ENCODE measurements at places on chromosomes 12 and 14.

- DNase-seq, result no peak
Observed at GRCh38 chr14:33309106-33309505, 370.4 kb downstream of the NPAS3 start.

DNA sequence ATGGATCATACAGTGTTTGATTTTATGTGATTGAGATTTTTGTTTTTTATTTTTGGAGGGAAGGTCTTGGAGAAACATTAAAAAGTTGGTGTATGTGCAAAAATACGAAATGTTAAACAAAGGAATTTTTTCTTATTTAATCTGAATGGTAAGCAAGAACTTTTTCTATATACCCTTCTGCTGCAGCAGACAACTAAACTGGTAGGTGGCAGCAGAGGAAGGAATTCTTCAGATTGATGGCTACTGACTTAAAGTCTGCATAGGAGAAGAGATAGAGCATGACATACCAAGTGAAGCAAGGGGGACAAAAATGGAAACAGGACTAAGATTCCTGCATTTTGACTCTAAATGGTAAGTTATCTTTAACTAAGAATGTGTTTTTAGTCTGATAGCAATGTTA is 42.0 kb upstream of the A2ML1 start:
- no peak for DNase-seq

DNA sequence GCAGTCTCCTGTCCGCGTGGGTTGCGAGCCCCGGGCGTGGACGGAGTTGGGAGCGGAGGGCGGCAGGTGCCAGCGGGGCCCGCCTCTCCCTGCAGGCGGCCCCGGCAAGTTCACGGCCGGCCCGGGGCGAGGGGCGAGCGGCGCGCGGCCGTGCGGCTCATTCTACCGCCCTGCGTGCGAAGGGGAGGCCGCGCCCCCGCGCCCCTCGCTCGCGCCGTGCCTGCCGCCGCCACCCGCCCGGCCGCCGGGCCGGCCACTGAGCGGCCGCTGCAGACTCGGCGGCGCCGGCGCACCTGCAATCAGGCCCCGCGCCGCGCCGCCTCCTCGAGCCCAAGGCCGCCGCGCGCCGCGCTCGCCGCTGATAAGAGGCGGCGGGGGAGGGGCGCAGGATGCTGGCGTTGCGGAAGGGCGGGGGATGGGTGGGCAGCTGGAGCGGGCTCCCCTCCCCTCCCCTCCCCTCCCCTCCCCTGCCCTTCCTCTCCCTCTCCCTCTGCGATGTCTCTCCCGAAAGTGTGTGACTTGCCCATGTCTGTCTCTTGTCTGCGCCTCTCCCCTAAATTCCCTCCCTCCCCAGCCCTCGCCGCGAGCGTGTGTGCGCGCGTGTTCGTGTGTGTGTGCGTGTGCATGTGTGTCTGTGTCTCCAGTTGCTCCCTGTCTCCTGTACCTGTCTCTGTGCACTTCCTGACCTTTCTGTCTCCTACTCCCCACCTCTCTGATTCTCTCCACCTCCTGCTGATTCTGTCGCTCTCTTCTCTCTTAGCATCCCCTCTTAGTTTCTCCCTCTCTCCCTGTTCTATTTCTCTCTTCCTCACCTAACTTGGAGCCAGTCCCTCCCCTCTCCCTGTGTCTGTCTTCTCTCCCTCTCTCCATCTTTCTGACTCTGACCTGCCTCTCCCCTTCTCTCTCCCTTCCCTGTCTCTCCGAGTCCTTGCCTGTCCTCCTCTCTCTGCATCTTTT is 768.1 kb upstream of the TBX3 start:
- DNase-seq, result peak; percentile 31

- DNase-seq, result peak; percentile 38
Observed at GRCh38 chr14:61130512-61131260, 149.6 kb downstream of the SLC38A6 start.

DNA sequence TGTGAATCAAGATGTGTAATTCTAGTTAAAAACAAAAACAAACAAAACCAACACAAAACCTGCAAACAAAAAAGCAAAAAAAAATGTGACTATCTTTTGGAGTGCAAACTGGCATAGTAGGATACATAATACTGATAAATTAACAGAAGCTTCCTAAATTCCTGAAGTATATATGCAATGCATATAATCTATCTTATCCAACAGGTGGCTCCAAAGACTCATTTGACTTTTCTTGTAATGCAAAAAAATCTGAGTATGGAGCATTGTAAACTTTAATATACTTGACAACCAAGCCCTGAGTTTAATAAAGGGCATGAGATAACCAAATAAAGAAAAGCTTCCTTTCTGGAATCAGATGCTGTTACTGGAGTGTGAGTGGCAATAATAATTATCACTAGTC is 1003.6 kb downstream of the FSCB start:
- no peak for DNase-seq

GRCh38 chr12:24081606-24082005 is 132.1 kb upstream of the SOX5 start:
- DNase-seq, result no peak

- DNase-seq, result no peak
Observed at GRCh38 chr14:91484744-91485143, 25.4 kb downstream of the PPP4R3A start.

GRCh38 chr12:30978639-30979038 is 52.1 kb downstream of the TSPAN11 start:
- no peak for DNase-seq

DNA sequence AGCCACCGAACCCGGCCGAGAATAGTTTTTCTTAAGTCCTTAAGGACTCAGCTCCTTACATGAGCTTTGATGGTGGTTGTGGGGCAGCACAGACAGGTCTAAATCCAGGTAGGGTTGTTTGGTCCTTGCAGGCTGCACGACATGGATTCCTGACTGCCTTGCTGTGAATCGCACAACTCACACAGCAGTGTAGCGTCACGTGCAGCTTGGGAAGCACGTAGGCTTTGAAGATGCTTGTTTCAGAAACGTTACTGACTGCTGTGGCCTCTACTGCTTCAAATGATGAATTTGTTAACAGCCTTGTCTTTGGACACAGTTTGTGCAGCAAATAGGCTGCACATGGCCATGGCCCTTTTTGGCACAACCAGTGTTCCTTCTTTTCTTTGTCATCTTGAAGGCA is 29.9 kb downstream of the ZBTB42 start:
- no peak for DNase-seq

DNA sequence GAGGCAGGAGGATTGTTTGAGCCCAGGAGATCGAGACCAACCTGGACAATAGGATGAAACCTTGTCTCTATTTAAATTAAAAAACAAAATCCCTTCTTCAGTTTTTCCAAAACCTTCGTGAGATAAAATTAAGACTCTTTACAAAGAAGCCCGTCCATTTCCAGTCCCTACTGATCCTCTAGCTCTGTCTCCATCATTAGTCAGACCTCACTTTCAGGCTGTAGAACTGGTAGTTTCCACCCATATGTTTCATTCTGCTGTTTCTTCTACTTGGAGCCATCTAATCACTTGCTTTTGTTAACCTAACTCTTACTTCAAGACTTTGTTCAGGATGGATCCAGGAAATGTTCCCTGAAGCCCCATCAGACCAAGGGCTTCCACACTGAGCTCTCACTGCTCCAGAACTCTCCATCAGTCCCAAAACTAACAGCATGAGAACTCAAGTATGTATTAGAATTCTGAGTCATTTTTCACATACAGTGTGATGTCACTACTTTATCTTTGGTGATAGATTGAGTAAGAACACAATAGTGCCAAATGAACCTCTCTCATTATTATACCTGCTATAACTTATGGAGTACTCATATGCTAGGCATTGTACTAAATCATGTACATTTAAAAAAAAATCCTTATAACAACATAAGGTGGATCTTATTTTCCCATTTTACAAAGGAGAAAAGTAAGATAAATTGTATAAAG is 90.8 kb downstream of the PRICKLE1 start:
- no peak for DNase-seq

GRCh38 chr14:93893661-93894261 is 33.4 kb upstream of the FAM181A start:
- no peak for DNase-seq

GRCh38 chr12:49022558-49023178 is 4.1 kb upstream of the PRKAG1 start:
- DNase-seq, result no peak

GRCh38 chr14:79011091-79011919 is 841.1 kb downstream of the NRXN3 start:
- DNase-seq, result no peak

- DNase-seq, result no peak
Observed at GRCh38 chr12:88725592-88726143, 145.4 kb upstream of the KITLG start.

- DNase-seq, result no peak
Observed at GRCh38 chr12:70756791-70757190, 119.6 kb upstream of the PTPRB start.

GRCh38 chr14:104169005-104169698 is 30.8 kb downstream of the KIF26A start:
- no peak for DNase-seq

DNA sequence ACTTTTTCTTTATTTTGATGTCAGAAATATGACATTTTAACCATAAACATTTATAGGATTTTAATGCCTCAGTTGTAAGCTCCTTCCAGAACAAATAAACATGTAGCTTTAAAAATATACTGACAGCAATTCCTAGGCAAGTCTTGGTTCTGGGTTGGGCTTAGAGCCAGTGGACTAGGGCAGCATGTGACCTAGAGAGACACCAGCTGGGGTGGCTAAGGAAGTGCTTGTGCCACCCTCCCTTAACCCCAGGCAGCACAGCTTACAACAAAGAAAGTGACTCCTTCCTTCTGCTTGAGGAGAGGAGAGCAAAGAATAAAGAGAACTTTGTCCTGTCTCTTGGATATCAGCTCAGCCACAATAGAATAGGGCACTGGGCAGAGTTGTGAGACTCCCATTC is 61.6 kb upstream of the KTN1 start:
- no peak for DNase-seq

- no peak for DNase-seq
Observed at GRCh38 chr12:60836651-60837050, 1240.8 kb downstream of the SLC16A7 start.

GRCh38 chr14:35883677-35884293 is 57.6 kb downstream of the BRMS1L start:
- DNase-seq, result no peak

DNA sequence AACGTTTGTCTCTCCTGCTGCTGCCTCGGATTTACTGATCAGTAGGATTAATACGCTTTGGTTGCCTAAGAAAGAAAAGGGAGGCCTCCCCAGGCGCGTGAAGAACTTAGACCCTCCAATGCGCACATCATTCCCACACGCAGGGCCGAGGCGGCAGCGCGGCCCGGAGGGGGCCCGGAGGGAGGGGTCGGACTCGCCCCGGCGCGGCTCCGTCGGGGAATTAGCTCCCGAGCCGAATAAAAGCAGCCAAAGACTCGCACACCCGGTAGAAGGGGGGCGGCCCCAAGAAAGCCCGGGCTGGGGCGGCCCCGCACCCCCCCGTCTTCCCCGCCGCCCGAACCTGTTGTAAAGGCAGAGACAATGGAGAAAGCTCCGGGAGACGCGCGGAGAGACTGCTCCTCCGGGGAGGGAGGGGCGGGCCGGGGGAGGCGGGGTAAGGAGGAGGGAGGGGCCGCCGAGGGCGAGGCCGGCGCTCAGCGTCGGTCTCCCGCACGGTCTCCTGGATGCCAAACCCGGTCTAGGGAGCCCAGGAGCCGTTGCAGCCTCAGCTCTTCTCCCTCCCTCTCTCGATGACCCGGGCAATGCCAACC is at the start of gene NELL2:
Gene NELL2 (minus strand): TSS at position 362 of the 590 bp plus-strand sequence. CDS start 446 bp downstream, outside the sequence.
- DNase-seq, result no peak

- DNase-seq, result no peak
Observed at GRCh38 chr12:28110329-28110728, 79.9 kb upstream of the CCDC91 start.

- no peak for DNase-seq
Observed at GRCh38 chr12:104730763-104731162, 227.3 kb downstream of the SLC41A2 start.

- no peak for DNase-seq
Observed at GRCh38 chr14:105346876-105347586, 32.5 kb downstream of the PACS2 start.

GRCh38 chr14:23409966-23410635 is 2.0 kb upstream of the MYH6 start:
- DNase-seq, result no peak

DNA sequence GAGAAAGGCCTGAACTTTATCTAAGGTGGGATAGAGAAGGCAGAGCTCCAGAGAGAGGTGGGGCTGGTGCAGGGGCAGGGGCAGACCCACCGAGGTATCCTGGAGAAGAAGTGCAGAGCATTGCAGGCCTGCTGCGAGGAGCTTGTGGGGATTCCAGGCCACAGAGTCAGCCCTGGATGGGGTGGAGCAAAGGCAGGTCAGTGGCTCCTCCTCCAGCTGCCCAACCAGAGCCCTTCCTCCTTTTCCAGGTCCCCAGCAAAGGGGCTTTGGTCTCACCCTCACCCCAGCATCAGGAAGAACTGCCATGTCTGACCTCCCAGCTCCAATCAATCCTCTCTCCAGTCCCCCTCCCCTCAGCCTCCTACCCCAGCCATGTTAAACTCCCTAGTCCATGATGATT is 19.8 kb upstream of the ZNF740 start:
- DNase-seq, result no peak

DNA sequence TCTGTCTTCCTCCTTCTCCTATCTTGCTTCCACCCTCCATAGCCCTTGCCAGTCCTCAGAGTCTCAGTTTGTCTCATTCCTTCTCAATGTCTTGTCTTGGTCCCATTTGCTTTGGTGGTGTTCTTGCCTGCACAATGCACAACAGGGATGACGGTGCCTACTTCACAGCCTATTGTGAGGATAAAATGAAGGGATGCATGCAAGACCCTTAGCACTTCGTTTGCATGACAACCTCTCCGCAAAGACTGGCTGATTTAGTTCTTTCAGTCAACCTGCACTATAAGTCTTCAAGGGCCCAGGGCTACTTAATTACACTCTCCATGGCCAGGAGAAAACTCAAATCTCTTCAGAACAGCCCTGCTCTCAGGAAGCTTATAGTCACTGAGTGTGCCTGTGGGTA is 8.5 kb downstream of the SELPLG start:
- no peak for DNase-seq

DNA sequence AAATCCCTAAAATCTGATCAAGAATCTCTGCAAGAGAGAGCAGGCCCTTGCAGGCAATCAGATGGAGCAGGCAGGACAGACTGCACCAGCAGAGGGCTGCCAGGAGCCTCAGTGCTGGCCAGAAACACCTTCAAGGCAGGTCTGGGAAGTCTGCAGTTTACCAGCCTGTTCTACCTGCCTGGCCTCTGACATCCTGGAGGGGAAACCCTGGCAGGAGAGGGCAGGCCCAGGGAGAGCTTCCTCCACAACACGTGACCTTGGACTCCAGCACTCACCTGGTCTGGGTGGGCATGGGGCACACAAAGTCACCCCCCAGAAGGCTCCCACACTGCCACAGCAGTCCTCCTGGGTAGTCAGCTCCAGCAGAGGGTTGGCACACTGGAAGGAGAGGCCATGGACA is 56.0 kb downstream of the ISCA2 start:
- no peak for DNase-seq

- no peak for DNase-seq
Observed at GRCh38 chr14:97477353-97477752, 680.2 kb downstream of the VRK1 start.
